Activated CD8-positive, alpha-beta T cell treated with anti-CD3 and anti-CD28 coated beads, Interleukin-2, amount 10 ng/mL, durations not matched to agents 7 days and 5 days (primary cell): ENCODE measurements at places on chromosomes 7 and 10. TPM values are rescaled to one million over a fixed set of nuclear protein-coding genes. Genes with fewer than 3 reads are reported as not detected.

- no peak for DNase-seq
These were observed 64.0 kb upstream of the DUSP5 start for GRCh38 chr10:110433740-110434139.

GRCh38 chr7:100130608-100131453, 4.1 kb downstream of the MBLAC1 start:
- peak; percentile 91 for DNase-seq

GRCh38 chr10:70094250-70094649, 38.4 kb downstream of the AIFM2 start:
- no peak for DNase-seq

The CPN1 gene
- not detected for total RNA-seq

The ASB15 gene
- not detected for total RNA-seq

- no peak for DNase-seq
These were observed 8.4 kb downstream of the ARHGAP21 start for GRCh38 chr10:24715246-24715769.

- DNase-seq: no peak
These were observed 4.2 kb downstream of the ITIH5 start for GRCh38 chr10:7662522-7662921.

The NYAP1 gene
- total RNA-seq: not detected

DNA sequence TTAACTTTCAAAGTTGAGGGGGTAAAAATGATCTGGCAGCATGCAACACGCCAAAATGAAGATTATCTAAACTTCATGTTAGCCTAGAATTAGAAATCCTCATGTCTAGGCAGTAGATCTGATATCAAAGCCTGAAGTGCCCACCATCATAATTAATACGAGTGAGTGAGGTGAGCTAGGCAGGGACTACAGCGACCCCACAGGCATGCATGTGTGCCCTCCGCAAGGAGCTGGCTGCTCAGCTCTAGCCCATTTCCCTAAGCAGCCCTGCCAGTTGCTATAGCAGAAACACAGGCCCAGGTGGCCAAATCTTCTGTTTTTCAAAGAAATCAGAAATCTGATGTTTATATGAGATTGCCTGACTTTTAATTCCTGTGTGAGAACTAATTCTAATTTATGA, 93.1 kb upstream of the IFRD1 start:
- no peak for DNase-seq

The KIF20B gene
- total RNA-seq: 68.9 TPM

DNA sequence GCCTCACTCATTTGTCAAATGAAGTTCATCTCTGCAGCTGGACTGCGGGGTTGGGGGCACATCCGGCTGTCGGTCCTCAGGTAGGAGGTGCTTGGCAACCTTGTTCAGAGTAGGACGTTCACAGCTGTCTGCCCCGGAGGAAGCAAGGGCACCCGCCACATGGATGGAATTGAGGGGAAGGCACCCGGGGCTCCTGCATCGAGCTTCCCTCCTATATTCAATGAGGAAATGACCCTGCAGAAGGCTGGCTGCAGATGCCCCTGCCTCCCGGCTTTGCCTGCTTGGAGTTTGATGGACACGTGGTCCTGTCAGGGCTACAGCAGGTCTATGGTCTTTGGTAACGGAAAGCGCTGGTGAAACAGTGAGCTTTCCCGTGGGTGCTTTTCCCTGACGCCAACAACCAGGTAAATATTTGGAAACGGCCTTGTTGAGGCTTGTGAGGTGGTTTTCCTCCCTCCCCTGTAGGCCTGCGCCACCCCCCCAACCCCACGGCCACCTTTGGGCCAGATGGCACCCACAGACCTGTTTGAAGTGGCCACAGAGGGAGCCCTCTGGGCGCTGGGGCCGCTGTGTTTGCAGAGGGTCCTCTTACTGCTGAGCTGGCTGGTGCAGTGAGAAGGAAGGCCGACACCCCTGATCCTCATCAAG, 32.9 kb downstream of the HTRA1 start:
- DNase-seq: no peak

The PNLIPRP3 gene
- not detected for total RNA-seq

DNA sequence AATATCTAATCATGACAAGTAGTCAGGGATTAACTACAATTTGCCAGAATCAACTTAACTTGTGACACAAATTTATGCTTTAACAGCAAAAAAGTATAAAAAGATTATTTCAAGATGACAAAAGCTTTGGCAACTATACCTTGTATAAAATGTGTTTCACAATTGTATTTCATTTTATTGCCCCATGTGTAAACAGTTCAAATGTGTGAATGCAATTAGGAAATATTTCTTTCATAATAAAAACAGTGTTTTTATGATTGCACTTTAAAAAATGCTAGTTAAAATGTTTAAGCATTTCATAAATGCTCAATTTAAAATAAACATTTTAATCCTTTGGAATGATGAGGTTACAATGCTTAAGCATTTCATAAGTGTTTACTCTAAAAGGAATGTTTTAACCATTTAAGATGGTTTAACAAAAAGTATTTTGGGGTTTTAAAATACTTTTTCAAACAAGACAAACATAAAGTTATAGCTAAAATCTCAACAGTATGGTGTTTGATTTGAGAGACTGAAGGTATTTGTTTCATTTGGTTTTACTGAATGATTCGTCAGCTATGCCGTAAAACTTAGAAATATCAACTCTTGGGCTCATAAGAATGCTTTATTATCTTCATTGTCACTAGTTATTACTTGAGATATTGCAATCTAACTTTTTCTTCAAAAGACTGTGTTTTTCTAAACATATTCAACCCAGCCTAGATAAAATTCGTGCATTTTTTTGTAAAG, 50.1 kb downstream of the SFTPD start:
- DNase-seq: no peak

GRCh38 chr7:85426487-85426960, 239.7 kb upstream of the SEMA3D start:
- no peak for DNase-seq

- no peak for DNase-seq
These were observed 60.4 kb upstream of the NCAPG2 start for GRCh38 chr7:158765020-158765419.

The ERVW-1 gene
- total RNA-seq: not detected

DNA sequence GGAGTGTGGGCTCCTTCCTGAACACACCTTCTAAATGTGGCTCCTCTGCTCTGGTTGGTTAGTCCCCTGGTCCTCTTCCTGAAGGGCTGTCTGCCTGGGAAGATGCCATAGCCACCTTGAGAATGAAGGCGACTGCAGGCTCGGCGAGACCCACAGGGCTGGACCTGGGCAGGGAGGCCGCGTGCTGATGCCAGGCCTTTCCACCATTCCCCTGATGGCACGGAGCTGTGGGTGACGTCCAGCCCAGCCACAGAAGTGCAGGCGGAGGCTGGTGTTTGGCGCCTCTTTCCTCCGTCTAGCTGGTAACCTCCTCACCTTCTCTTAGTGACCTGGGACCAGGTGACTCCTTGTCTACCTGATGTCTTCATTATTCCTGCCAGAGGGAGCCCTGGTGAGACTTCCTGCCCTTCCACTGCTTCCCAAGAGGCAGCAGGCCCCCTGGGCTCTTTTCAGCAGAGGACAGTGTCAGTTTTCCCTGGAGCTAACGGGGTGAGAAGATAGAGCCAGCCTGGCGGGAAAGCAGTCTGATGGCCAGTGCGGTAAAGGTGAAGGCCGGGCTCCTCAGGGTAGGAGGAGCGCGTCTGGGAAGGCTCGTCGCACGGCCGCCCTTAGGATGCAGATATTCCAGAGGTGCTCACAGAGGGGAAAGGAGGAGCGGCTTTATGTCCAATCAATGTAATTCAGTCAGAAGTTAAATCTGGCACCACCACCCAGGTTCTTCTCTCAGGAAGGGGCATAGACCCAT, 34.9 kb downstream of the GBX1 start:
- no peak for DNase-seq

The ZNF488 gene
- total RNA-seq: not detected

- DNase-seq: no peak
These were observed 7.5 kb downstream of the BRAF start for GRCh38 chr7:140917258-140917657.
